Stimulated activated CD4-positive, alpha-beta T cell treated with anti-CD3 and anti-CD28 coated beads, Interleukin-4, amount 100 ng/mL, for 4 hours (primary cell): ENCODE measurements at places on chromosomes 1 and 21.

- no peak for DNase-seq
Observed at GRCh38 chr1:2378956-2379732, 12.2 kb downstream of the MORN1 start.

DNA sequence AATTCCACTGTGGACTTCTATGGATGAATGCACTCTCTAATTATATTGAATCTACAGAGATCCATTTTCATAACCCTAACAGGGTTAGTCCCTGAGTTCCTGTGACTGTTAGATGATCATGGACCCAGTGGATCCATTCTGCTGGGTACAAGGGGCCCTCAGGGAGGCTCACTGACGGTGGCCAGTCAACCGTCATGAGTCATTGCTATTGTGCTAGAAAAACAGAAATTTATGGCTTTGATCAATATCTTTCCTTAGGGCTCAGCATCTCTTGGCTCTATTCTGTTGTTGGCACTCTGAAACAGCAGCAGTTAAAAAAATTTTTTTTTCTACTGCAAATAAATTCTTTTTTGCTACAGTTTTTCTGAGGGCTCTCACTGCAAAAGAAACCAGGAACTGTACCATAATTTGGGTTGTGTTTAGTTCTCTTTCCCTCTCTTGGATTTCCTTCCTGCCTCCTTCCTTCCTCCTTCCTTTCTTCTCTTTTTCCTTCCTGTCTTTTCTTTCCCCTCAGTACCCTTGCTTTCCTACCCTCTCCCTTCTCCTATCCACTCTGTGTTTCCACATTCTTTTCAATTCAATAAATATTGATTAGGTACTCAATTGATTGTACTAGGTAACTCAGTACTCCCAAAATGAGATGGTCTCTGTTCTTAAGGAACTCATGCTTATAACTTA is 49.5 kb downstream of the UTP25 start:
- no peak for DNase-seq

DNA sequence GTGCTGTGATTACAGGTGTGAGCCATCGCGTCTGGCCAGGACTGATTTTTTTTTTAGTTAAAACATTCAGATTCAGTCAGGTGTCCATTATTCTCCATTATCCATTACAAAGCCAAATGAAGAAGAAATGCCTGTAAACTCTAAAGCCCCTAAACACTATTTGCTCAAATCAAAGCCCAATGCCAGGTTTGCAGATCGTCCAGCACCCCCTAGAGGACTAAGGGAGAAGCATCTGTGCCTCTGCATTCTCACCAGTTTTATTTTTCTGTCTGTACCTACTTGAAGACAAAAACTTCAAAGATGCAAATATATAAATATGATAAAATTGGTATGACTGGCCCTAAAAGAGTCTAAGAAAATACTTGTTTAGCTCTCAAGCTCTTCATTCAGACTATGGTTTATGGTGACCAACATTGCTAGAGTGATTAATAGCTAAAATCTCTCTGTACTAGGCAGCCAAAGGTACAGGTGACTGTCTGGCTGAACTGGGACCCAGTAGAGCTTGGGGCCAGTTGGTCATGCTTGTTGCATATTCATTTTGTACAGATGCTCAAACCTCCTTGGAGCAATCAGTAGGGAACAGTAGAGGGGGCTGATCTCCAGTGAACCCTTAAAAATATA is 138.4 kb downstream of the SYT2 start:
- DNase-seq: no peak

DNA sequence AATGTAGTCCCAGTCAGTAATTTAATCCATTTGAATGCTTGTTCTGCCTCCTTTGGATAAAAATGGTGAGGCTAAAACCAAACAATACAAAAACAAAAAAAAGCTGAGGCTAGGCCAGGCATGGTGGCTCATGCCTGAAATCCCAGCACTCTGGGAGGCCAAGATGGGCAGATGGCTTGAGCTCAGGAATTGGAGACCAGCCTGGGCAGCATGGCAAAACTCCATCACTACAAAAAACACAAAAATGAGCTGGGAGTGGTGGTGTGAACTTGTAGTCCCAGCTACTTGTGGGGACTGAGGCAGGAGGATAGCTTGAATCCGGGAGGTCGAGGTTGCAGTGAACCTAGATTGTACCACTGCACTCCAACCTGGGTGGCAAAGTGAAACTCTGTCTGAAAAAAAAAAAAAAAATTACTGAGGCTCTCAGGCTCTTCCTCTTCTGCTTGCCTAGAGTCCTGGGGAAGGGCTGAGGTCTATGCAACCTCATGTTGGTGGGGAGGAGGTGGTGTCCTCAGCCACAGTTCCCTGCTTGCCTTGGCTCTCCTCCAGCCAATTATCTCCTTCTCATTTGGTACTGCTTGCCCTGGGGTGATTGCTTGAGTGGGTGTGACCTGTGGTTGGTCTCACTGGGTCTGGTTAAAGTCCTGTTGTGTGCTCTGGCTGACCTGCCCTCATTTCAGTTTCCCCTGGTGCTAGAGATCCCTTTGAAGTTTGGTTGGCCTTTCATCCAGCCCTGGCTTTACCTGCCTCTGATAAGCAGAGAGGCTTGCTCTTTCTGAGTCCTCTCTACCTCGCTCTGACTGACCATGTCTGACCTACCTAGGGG is 20.9 kb downstream of the S1PR1 start:
- no peak for DNase-seq

DNA sequence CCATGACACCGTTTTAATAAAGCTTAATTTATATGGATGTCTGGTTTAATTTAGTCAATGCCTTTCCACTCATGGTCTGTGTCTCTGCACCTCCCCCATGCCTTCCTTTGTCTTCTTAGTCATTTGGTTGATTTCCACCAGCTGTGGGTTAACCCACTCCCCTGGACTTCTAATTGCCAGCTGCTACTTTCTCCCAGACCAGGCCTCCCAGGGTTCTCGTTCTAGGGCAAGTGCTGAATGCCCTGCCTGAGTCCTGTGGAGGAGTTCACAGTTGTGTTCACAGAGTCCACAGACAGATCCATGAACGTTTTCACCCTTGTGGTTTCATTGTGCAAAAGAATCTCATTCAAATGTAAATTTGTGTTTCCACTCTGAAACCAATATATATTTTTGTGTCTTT is 243.4 kb downstream of the NUF2 start:
- no peak for DNase-seq

- DNase-seq: no peak
Observed at GRCh38 chr21:39071623-39072214, 111.5 kb downstream of the PSMG1 start.
